ENCODE measurements at places on chromosomes 11 and 22.

- no peak for DNase-seq
Observed at GRCh38 chr11:59556917-59557348, 45.6 kb downstream of the OR4D9 start.

DNA sequence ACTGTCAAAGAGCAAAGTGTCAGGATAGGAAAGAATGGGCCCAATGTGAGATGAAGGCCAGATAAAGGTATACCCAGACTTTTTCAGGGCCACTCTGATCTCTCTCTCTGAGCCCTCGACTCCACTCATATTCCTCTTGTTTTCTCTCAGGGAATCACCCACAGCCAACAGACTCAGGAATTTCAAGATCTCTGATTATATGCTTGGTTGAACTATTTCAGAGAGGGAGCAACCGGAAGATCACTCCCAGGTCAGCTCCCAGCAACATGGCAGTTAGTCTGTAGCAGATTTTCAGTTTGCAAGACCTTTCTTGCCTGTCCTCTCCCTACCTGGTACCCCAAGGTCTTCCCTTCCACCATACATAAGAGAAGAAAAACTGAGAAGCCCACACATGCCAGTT is 102.5 kb downstream of the C11orf58 start:
- DNase-seq, result no peak

- no peak for DNase-seq
Observed at GRCh38 chr11:119999220-119999619, 138.7 kb downstream of the TRIM29 start.

DNA sequence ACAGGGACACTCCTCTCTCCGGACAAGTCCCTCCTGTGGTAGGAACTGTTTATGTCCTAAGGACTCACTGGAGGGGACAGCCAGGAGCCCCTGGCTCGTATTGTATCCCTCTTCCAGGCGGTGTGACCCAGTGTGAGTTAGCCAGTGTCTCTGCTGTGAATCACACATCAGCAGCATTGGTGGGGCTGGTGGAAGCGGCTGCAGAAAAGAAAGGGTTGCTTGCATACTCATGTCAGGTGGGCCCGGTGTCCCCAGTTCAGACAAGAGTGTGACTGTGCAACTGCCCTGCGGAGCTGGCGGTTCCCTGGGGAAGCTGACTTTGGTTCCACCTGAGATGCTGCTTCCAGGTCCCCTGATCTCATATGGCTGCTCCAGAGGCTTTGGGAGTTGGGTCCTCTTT is 99.4 kb downstream of the ZBTB16 start:
- no peak for DNase-seq

GRCh38 chr11:94854770-94855633 is 86.8 kb downstream of the AMOTL1 start:
- no peak for DNase-seq

GRCh38 chr11:19642185-19643158 is 70.2 kb upstream of the NAV2 start:
- no peak for DNase-seq

GRCh38 chr22:38180841-38181452 is 683 bp downstream of the PLA2G6 start:
- DNase-seq, result no peak

DNA sequence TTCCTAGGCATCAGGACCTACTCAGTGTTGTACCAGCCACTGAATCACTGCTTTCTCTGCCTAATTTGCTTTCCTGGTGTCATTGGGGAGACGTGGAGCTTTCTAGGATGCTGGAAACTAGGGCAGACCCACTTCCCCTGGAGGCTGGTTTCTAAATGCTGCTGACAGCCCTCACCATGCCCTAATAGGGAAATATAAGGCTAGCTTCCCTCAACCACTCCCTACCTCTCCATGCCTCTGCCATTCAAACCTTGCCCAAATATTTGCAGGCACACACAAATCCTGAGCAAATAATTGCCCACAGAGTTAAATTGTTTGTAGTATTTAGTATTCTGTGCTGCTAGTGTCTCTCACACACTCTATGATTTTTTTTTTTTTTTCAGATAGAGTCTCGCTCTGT is 310.2 kb downstream of the DDX10 start:
- no peak for DNase-seq

DNA sequence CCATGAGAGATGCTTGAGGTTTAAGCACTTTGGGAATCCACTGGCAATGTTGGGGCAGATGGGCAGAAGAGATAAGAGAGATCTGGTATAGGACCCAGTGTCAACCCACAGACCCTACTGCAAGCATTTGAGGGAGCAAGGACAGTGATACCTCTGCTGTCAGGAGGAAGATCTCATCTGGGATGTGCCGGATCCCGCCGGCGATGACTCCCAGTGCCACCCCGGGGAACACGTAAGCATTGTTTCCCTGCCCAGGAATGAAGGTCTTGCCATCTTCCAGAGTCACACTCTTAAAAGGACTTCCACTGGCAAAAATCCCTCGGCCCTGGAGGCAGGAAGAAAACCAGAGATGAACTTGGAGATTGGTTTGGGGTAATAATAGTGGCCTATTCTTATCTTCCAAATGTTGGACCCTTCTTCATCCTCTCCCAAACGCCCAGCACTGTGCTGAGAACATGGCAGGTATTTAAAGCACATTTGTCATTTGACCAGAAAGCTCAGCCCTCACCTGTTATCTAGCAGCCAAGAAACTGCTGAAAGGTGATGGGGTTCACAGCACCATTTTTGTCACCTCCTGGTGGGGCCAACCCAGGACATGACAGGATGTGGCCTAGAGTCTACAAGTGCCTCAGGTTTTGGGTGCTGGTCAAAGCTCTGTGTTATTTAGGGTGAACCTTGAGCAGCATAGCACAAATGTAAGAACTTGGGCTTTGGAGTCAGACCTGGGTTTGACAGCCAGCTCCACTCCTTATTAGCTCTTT is 71.7 kb downstream of the CCDC81 start:
- no peak for DNase-seq
